ENCODE measurements at places on chromosomes 4 and X.

DNA sequence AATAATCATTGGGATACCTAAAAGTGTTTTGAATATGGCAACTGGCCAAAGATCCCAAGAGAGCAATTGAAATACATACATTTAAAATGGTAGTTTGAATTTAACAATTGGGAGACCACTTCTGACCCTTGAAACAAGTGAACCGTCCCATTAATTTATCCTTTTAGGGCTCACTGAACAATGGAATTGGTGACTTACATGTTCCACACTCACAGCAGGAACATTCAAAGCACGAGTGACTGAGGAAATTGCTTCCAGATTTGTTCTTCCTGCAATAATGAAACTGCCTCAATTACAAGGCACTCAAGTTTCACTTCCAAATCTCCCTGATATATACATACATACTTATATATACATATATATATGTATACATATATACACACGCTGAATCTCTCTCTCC is 20.6 kb downstream of the SLC39A8 start:
- no peak for DNase-seq

GRCh38 chr4:72875545-72875944 is 194.0 kb downstream of the COX18 start:
- no peak for DNase-seq

DNA sequence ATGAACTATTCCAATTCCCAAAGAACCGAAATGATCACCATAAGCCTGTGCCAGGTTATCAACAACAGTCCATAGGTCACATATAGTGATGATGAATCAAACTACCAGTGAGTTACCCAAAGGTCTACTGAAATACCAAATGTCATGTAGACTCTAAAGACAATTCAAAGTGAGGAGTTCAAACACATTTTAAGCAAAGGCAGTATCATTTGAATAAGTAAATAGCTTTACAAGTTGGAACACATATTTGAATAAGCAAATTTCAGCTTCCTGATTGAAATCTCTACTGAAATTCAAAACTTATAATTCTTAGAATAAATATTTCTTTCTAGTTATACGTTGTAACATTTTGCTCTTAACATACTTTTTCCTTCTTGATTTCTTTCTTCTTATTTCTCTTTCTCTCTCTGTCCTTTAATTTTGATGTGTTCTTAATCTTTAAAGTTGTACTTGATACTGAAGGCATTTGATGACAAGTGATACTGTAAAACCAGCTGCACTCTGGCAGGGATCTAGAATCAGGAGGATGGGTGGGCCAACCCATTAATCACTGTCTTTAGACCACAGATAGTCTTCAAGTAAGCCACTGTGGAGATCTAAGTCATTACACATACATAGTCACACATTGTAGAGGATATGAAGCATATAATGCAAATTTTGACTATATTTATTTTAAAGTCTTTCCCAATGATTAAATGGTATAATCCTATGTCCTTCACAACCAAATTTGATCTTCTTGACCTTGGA is 34.5 kb downstream of the GABRA4 start:
- DNase-seq = no peak

GRCh38 chr4:1015179-1015578 is 3.8 kb downstream of the FGFRL1 start:
- DNase-seq = no peak

DNA sequence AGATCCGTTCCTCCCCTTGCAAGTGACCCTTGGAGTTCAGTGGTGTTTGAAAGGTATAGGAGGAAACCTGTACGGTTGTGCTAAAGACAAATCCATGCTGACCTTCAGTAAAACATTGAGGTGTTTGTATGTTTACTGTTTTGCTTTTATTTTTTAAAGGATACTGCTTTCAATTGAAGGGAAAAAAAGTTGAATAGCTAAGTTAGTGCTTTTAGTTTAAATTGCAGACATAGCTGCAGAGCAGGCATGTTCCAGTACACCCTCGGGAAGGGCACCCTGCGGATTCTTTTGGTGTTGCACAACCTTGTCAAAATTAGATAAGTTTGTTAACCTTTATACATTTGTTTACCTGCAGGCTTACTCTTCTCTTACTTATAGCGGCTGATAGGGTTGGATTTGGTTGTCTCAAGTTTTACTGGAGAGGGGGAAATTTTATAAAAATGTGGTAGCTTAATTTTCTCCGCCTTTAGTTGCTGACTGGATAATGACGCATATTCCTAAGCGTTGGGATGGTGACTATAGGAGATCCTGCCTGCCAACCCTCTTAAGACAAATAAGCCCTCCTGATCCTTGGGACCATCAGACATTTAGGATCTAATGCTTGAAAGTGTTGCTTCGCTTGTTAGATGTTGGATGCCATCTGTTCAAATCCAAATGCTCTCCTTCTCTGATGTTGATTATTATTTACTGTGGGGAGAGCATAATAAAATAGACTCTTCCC is 2.0 kb downstream of the RAPGEF2 start:
- DNase-seq = peak; percentile 28

DNA sequence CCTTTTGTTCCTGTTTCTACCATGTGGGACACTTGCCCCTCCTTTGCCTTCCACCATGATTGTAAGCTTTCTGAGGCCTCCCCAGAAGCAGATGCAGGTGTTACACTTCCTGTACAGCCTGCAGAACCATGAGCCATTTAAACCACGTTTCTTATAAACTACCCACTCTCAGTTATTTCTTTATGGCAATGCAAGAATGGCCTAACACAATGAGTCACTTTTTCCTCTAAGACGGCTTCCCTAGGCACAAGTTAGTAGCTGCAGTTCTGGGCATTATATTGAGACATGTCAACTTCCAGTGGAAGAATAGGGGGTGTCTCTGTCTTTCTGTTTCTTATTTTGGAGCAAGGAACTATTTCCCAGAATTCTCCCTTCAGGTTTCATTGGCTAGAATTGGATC is 32.9 kb upstream of the DIPK2B start:
- DNase-seq = no peak

DNA sequence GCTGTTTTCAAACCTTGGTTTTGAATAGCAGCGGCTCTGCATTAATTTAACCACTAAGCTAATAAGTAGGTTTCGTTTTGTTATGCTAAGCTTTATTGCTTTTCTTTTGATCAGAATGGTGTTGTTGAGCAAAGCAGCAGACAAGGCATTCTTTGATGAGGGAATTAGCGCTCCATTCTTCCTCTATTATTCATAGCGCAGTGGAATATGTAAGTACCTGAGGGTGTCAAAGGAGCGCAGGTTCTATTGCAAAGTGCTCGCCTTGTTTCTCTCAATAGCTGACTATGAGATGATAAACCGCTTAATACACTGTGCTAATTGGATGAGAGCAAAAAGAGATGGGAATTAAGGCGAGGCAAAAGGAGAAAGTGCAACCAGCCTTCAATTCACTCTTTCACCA is 16.3 kb downstream of the ARX start:
- DNase-seq = no peak

GRCh38 chr4:27844376-27844775 is 983.7 kb downstream of the STIM2 start:
- no peak for DNase-seq

DNA sequence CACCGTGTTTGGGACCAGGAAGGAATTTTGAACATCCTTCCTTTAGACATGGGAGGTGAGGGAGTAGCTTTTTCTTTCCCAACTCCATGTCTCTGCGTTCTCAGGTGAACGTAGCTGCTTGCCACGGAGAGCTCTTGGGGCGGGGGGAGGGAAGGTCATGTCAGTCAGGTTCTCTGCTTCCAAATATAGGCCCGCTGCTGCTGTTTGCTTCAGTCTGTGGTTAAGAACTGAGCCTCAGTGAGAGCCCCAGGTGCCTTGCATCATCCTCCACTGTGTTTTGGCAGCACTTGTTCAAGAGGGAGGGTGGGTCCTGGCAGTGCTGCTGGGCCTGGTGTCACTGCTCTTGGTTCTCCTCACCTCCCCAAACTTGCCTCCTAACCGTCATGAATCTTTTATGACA is 46.5 kb downstream of the HADH start:
- DNase-seq = peak; percentile 91

- DNase-seq = no peak
These were observed 1.2 kb upstream of the GATA1 start for GRCh38 chrX:48785186-48785539.

DNA sequence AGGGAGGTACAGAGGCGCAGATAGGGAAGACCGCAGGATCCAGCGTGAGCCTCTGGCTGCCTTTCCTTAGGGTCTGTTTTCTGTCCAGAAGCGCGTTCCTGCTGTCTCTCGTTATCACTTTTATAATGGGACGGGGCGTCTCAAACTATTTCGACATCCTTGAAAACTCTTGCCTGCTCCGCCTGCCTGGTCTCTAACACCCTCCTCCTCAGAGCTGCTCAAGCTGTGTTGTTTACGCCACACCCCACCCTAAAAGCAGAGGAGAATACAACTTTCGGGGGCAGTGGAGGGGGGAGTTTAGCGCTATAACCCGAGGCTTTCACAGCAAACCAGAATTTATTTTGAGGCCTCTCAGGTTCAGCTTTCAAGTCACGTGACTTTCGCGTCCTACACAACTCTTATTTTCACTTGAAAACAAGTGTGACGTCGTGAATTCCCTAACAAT is 646 bp upstream of the FAM3A start:
- no peak for DNase-seq

- DNase-seq = no peak
These were observed 413.1 kb downstream of the GBA3 start for GRCh38 chr4:23105759-23106370.

DNA sequence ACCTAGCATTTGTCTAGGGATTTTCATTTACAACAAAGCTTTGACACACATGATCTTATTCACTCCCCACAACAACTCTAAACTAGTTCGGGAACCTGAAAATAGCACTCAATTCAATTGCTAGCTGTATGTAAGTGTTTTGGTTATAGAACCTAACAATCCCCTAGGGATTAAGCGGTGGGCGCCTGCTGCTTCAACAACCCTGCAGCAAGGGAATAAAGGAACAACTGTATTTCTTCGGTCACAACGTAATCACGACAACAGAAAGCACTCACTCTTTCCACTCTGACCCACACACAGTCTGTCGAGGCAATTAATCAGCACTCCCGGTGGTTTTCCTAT is 674 bp upstream of the DIAPH2 start:
- no peak for DNase-seq

GRCh38 chrX:2500091-2500802 is 529 bp downstream of the DHRSX start:
- DNase-seq = peak; percentile 22

DNA sequence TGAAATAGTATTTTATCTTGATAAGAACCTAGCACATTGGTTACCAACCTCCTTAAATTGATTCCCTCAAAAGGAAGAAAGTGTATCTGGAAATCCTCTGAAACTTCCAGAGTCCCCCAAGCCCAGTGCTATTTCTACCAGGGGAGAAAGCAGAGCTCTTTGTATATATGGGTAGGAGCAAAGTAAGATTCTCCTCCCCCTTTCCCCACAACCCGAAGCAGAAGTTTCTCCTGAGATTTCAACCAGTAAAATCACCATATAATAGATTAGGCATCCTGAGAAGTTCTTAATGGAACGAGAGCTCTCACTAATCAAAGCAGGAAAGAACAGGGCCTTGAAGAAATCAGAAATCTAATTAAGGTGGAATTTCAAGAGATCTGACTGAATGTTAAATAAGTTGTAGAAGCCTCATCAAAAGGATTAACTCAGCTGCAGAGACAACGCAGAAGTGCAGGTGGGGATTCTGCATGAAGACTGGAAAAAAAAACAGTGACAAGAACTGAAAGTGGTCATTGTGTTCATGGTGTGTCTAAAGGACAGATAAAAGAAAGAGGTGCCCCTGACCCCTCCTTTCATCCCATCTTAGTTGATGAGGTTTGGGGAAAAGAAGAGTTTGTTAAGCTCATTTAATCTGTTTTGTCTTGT is 39.1 kb downstream of the VSIG4 start:
- no peak for DNase-seq

DNA sequence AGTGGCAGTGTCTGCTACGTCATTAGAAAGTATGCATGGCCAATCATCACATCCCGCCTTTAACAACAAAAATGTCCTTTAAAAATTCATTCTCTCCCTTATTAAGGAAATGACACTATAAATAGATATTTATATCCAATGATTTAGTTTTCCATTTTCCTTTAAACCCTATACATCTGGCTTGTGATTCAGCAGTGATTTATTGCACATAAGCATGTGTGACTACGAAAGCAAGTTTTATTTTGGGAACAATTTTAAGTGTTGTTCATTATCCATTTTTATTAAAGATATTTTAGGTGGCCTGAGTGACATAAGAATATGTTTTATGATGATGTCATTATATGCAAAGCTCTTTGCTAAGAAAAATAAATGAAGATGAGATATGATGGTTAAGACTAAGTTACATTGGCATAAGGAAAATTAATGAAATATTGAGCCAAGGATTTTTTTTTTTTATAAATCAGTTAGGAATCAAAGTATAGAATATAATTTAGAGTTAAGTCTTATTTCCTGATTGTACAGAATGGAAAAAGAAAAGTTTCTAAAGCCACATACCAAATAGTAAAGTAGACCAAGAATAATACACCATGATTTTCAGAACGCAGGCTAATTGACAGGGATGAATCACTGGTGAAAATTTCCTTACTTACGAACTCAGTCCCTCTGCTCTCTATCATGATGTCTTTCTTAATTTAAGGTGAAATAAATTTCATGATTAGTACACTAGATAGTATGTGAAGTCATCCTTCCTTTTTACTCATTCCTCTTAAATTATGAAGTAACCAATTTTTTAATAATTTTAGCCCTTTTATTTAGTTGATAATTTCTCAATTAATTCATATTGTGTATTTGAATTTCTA is 822.4 kb downstream of the FAT4 start:
- no peak for DNase-seq

Measured in activated naive CD4-positive, alpha-beta T cell treated with anti-CD3 and anti-CD28 coated beads for 36 hours (primary cell).